Retinal pigment epithelial cell (primary cell): ENCODE measurements at places on chromosomes 5 and 9.

- DNase-seq, result no peak
Observed at GRCh38 chr5:982377-983237, 26.0 kb upstream of the NKD2 start.

DNA sequence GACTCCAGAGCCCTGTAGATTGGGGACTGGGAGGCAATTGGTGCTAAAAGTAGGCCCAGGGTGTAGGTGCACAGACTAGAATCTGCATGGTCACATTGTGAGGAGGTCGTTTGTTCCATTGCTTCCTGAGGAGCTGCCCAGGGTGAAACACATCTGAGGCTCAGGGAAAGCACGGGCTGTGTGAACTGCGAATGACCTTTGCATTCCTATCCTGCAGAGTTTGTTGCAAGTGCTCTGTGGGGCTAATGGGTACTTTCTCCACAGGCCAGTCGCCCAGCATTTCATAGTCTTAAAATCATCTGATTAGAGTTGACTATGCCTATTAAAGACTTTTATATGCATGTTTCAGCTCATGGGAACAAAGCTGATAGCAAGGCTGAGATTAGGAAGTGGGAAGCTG lies 14.4 kb upstream of the SLC46A2 start:
- peak; percentile 66 for DNase-seq

DNA sequence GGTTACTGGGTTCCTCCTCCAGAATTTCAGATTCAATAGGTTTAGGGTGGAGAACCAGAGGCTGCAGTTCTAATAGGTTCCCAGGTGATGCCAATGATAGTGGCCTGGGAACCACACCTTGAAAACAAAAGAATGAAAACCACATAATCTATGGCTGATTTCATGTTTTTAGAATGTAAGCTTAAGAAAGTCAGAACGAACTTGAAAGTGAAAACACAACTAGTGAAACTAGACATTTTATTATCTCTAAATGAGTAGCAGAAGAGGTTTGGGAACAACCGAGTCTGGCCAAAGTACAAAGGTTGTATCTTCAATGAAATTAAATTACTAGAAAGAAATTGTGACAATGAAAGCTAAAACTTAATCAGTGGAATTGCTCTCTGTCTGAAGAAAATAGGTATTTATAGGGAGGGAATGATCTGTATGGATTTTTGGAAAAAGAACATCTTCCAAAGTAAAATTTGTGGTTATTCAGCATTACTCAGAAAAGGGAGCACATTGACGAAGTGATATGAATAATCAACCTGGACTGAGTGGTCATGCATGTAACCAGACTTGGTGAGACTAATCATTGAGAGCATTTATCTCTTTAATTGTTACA lies 24.9 kb upstream of the CEP120 start:
- no peak for DNase-seq

DNA sequence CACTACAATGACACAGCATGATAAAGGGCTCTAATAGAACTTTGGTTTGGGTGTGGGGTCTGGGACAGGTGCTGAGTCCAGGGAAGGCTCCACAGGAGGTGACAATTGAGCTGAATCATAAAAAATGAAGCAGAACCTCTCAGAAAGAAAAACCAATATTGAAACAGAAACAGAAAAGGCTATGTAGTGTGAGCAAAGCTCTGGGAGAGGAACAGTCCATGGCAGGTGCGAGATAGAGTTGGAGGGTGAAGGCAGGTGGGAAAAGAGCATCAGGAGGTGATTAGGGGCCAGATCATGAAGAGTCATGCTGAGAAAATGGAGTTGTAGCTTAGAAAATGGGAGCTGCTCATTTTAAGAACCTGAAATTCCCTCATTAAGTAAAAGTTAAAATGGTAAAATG lies 164.9 kb downstream of the KCTD16 start:
- DNase-seq, result no peak

GRCh38 chr5:147382776-147383175 lies 127.1 kb downstream of the DPYSL3 start:
- no peak for DNase-seq

GRCh38 chr9:134886413-134886913 lies 5.9 kb downstream of the FCN2 start:
- no peak for DNase-seq

DNA sequence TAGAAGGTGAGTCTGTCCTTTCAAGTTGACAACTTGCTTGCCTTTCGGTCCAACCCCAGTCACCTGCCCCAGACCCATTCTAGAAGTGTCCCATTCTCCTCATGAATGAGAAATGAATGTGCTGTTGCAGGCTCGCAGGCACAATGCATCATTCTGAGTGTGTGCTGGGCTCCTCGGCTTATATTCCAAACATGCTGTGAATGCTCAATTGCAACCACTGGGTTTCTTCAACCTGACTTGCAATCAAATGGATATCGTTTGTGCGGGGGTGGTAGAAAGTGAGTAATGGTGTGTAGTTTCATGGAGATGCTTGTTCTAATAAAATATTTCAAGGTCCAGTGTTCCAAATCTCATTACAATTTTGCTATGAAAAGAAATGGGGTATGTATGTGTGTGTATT lies 256.6 kb upstream of the IL12B start:
- no peak for DNase-seq

DNA sequence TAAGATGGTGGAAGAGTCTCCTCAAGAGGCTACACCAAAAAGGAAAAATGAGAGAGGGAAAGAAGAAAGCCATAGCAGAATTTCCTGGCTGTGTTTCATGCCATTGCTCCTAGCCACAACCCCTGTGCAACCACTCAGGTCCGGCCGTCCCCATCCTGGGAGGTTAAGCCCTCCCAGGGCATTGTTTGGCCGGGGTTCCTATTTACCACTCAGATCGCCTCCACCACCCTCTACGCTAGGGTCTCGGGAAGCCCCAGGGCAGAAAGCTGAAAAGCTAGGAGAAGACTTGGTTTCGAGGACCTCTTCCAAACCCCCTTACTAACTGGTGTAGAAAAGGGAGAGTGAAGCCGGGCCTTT lies 715 bp downstream of the RC3H2 start:
- DNase-seq, result peak; percentile 6

GRCh38 chr9:127445851-127446712 lies 5.1 kb downstream of the RPL12 start:
- DNase-seq, result no peak

DNA sequence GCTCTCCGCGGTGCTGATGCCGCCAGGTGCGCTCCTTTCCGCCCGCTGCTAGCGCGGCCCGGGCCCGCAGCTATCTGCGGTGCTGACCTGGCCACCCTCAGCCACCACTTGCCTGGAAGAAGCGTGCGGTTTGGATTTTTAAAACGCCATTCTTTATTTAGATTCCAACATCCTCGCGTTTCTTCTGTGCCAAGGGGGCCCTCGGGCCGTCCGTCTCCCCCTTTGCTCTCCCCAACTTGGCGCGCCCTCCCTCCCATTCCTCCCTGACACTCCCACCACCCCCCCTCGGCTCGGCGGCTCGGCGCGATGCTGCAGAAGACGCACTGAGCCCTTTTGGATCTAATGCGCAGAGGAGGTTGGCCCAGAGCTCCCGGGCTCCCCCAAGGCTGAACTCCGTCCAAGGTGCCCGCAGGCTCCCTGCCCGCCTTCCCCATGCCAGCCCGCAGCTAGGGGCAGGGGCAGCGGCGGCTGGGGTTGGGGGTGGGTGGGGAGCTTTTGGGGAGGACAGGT lies at the start of gene BARHL1:
Gene BARHL1, plus strand, starts transcription at position 331 of the 510 bp plus-strand sequence. CDS start 192 bp downstream, outside the sequence.
- no peak for DNase-seq

DNA sequence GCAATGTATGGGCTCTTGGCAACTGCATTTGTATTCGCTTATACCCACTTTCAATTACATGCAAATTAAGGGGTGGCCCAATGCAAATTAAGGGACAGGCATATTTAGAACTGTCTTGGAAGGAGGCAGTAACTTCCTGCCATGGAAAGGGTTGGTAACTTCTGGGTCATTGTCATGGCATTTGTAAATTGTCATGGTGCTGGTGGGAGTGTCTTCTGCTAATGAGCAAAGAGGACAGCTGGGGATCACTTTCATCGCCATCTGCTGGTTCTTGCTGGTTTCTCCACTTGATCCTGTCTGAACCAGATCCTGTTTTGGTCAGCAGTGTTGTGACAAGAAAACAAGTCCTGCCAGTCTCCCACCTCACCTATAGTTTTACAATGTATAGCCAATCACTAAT lies 23.3 kb upstream of the UGT3A2 start:
- no peak for DNase-seq

DNA sequence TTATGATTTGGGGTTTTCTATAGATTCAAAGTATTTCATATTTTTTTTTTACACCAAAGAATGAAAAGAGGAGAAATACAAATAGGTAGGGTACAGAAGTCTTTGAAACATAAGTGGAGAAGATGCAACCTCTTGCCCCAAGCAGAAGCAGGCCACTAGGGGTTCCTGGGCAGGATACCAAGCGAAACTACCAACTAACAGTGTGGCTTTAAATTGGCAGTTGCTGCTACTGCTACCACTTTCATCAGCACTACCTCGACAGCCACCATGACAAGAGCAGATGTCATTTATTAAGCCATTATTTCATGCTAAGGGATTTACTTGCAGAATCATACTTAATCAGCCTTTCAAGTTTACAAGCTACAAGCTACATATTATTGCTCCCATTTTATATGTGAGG lies 288.1 kb downstream of the NR3C1 start:
- no peak for DNase-seq

DNA sequence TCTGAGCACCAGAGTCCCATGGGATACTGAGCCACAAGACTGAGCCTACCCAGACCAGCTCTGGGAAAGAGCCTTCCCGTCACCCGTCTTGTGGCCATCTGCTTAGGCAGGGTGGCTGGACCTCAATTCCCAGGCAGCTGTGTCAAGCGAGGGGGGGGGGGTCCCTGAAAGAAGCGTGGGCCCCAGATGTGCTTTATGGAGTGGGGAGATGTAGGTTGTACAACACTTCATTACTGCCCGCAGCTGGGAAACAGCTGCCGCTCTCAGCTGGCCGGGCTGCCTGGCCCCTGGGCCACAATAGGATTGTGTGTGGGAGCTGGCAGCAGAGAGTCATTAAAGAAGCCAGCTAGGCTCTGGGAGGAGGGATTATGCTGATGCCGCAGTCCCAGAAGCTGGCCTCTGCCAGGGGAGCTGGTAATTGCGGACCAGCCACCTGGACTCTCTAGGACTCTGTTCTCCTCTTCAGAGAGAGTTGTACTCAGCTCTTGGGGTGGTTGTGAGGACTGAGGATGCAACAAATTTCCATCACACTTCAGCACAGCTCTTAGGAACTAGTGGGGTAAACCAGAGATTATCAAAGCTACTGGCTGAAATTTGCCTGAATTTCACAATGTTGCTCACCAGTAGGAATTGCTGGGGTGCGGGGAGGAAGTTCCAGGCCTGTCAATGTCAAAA lies 145.4 kb downstream of the GADD45G start:
- no peak for DNase-seq

GRCh38 chr5:179908528-179908927 lies 831 bp upstream of the TBC1D9B start:
- no peak for DNase-seq

- no peak for DNase-seq
Observed at GRCh38 chr9:14480526-14480925, 166.6 kb upstream of the NFIB start.

DNA sequence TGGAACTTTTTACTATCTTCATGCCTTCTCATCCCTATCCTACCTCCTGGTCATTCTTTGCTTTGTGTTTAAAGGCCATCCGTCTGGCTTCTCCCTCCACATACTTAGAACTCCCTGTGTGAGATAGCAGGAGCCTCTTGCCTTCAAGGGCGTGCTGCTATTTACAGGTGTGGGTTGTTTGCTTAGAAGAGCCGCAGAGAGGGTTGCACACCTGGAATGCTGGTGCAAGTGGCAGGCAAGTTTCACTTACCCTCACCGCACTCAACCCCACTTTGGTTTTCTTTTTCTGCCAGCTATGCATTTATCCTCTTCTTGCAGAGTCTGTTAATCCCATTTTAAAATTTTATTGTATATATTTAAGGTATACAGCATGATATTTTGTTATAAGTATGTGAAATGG lies 12.6 kb downstream of the SKP2 start:
- no peak for DNase-seq

DNA sequence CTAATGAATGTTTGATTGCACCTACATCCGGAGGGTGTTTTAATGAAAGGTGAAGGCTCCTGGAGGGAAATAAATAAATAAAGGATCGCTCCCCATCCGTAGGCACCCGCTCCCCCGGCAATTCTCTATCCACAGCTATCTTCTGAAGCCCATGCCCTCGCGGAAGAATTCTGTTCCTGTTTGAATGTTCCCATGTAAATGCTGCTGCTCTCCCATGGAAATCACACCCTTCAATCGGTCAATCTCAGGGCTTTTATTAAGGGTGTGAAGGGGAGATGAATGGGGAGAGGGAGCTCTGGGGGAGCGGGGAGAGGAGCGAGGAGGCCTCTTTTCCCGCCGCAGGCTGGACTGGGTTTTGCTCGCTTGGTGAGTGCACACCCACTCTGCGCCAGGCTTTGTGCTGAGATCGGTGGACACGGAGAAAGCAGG lies 21.1 kb upstream of the ARAP3 start:
- DNase-seq, result no peak

GRCh38 chr5:999032-999501 lies 9.5 kb upstream of the NKD2 start:
- no peak for DNase-seq

DNA sequence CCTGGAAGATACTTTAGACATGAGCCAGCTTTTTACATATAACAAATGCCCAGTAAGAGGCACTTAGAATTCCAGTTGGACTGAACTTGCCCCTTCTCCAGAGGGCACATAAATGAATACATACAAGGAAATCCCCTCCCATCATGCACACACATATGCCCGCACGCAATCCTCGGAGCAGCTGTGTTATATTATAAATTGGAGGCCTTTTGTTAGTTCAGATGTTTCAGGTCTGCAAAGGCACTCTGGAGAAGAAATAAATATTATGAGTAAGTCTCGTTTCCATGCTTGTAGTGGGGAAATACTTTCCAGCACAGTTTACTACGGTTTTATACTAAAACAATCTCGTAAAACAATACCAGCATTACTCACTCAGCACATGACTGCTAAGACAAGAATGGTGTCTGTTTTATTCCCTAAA lies 17.6 kb upstream of the MUSK start:
- peak; percentile 50 for DNase-seq

DNA sequence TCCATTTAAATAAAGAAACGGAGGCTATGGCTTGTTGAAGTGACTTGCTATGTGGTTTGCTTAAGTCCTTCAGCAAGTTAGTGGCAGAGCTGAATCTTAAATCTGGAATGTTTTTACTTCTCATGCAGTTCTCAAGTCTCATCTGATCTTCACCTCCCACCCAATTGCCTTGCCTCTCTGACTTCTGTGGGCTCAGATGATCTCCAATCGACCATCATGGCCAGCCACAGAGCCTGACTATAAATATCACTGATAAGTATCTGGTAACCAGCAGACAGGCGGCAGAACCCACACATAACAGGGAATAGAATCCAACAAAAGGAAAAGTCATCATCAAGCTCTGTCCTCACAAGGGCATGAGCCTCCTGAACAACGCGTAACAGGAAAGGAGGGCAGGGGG lies 149.9 kb downstream of the FAM114A2 start:
- DNase-seq, result no peak
